ENCODE measurements at places on chromosomes 4 and X.
A peak's percentile ranks its signal among the peaks of the same experiment; 100 is the strongest.

GRCh38 chr4:123127875-123128274 lies 205.5 kb upstream of the NUDT6 start:
- DNase-seq: no peak

GRCh38 chr4:2624782-2625530 lies 88.5 kb downstream of the FAM193A start:
- DNase-seq: no peak

GRCh38 chr4:76208005-76208765 lies 5.4 kb downstream of the SCARB2 start:
- no peak for DNase-seq

DNA sequence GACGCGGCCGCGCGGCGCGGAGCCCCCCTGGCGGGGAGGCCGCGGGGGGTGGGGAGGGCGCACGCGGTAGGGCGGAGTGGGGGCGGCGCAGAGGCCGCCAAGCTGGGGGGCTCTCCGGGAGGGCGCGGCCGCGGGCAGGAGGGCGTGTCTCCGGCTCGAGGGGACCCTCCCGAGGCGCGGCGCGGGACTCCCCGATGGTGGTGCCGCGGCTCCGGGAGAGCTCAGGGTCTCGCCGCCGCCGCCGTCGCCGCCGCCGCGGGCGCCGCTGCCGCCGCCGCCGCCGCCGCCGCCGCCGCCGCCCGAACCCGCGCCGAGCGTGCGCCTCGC lies 165 bp upstream of the PTCHD1 start:
- no peak for DNase-seq

GRCh38 chr4:152156442-152156841 lies 379.4 kb downstream of the FBXW7 start:
- no peak for DNase-seq

DNA sequence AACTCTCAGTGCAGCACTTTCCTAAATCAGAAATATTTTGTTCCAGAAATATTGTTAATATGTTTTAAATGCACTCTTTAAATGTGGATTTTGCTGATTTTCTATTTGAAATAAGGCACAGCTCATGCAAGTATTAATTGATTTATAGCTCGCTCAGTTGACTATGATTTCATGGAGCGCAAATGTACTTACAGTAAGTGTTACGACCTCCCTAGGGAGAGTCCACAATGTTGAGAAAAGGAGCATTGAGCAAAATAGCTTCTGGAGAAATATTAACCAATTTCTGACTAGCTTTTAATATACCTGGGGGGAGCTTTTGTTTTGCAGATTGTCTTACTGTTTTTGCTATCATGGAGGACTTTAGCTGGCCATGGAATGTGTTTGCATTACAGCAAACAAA lies 1687.5 kb downstream of the STIM2 start:
- DNase-seq: no peak

DNA sequence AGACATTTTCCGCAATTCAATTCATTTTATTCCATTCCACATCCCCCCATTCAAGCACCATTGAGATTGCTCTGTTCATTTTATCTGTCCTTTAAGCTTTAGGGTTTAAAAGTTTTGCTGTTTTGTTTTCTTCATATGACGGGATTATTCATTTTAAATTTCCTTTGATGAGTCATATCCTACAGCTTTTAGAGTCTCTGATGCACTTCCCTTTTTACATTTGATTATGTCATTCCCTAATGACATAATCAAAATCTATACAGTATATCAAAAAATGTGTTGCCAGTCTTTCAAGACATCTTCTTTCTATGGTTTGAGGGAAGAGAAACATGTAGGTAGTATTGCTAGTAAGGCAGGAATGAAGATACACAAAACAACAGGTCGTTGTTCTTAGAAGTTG lies 456.3 kb downstream of the PDGFC start:
- DNase-seq: no peak

- DNase-seq: peak; percentile 57
These were observed 51.2 kb upstream of the CHRNA9 start for GRCh38 chr4:40283968-40284367.

DNA sequence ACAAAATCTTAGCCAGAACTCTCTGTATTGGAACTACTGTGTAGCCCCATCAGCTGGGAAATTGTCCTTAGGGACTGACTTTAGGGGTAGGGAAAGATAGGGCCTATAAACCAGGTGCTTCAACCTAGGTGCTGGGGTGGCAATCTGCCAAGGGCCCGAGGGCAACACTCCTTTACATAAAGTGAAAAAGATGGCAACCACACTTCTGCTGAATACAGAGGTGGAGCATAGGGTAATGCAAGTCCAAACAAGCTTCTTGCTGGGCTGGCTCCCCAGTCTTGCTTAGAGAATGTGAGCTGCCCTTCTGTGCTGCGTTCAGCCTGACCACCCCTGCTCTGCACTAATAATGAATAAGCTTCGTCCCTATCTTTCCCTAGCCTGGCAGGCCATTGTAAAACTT lies 9.8 kb downstream of the ZBTB33 start:
- DNase-seq: no peak

DNA sequence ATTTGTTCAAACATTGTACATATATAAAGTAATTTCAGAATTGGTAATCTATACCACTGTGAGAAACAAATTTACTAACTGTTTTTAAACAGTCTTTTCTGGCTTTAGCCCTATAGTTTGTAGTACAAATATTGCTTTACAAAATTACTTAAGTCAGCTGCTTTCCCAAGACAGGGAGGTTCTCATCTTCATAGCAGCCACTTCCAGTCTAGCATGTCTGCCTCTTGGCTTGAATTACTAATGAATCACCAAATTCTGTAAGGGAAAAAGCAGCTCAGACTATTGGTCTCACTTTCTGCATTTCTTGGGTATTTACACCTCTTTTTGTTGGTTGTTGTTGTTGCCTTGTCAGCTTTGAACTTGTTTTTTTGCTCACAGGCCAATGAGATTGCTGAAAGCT lies 187.2 kb downstream of the NPFFR2 start:
- DNase-seq: no peak

GRCh38 chr4:69848028-69848427 lies 11.9 kb downstream of the SULT1E1 start:
- DNase-seq: no peak

- DNase-seq: no peak
These were observed 4.0 kb upstream of the PDGFRA start for GRCh38 chr4:54224996-54225597.

GRCh38 chr4:54525602-54526001 lies 132.2 kb upstream of the KIT start:
- no peak for DNase-seq

GRCh38 chr4:41611881-41612871 lies 74.2 kb downstream of the LIMCH1 start:
- DNase-seq: no peak

- DNase-seq: no peak
These were observed 532.8 kb downstream of the IL15 start for GRCh38 chr4:142169216-142169615.

- DNase-seq: no peak
These were observed 1370.3 kb downstream of the FAM133A start for GRCh38 chrX:95044331-95044730.

- no peak for DNase-seq
These were observed 91.6 kb upstream of the PLAC1 start for GRCh38 chrX:134749706-134750445.

- DNase-seq: no peak
These were observed 101.4 kb downstream of the ARHGAP10 start for GRCh38 chr4:147833254-147833653.

DNA sequence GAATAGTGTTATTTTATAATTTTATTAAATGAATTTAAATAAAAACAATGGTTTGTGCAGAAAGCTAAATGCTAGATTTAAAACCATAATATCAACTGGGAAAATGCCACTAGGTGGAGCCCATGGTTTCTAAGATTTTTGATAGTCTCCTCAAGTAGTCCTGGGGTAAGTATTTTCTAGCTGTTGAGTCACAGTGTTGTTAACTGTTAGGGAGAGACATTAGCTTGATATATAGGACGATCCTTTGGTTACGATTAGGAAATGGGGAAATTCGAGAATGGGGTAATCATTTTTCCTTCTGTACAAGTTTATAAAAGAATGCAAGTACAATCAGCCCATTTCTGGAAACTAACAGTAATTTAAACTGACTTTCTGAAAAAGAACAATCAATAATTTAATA lies 378.4 kb downstream of the ANKRD50 start:
- DNase-seq: no peak

- no peak for DNase-seq
These were observed 234.0 kb upstream of the SLIT2 start for GRCh38 chr4:20017777-20018115.

- DNase-seq: no peak
These were observed 133.4 kb upstream of the NAP1L5 start for GRCh38 chr4:88831031-88831430.

DNA sequence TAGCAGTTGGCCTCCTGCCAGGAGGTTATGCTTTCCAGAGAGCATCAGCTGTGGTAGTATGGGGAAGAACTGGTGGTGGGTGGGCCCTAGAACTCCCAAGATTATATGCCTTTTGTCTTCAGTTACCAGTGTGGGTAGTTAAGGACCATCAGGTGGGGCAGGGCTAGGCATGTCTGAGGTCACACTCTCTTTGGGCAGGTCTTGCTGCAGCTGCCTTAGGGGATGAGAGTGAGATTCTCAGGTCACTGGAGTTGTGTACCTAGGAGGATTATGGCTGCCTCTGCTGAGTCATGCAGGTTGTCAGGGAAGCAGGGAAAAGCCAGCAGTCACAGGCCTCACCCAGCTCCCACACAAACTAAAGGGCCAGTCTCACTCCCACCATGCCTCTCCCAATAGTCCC lies 172.9 kb upstream of the GYPA start:
- DNase-seq: no peak

GRCh38 chr4:94841864-94842221 lies 84.1 kb downstream of the BMPR1B start:
- DNase-seq: no peak

DNA sequence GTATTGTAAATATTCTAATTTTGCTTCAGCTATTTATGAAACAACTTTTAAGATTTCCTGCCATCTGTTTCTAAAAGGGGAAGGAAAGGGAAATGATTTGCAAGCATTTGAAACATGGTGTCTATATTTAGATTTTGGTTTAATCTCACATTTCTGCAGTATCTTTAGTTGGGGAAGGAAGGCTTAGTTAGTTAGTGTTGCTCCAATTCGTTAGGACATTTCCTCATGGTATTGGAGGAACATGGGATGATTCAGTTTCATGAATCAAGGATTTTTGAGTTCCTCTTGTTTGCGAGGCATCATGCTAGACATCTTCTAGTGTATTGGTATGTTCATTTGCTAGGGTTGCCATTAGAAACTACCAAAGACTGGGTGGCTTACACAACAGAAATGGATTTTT lies 20.5 kb upstream of the TMEM192 start:
- DNase-seq: no peak

DNA sequence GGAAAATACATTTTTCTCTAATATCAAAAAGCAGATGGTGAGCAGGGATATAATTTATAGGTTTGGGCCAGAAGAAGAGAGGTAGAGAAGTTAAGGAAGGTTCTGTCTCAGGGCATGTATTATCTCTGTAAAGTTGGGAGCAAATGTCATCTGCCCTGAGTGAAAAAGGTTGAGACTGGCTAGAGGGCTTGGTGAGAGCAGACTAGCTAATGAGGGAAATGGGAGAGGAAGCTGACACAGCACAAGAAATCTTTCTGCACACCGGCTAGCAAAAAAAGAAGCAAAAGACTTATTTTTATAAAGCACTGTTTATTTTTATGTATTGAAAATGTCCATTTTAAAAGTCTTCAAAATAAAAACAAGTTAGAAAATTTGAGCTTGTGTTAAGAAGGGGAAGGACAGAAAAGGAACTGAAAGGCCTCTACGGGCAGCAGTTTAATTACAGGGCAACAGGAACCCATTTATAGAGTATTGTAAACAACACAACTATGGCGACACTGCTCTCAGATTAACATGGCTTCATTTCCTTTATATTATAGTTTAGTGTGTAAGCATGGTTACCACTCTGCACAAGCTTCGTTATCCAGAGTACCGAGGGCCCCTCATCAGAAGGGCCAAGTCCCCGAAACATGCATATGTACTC lies 17.4 kb downstream of the CD40LG start:
- DNase-seq: no peak

DNA sequence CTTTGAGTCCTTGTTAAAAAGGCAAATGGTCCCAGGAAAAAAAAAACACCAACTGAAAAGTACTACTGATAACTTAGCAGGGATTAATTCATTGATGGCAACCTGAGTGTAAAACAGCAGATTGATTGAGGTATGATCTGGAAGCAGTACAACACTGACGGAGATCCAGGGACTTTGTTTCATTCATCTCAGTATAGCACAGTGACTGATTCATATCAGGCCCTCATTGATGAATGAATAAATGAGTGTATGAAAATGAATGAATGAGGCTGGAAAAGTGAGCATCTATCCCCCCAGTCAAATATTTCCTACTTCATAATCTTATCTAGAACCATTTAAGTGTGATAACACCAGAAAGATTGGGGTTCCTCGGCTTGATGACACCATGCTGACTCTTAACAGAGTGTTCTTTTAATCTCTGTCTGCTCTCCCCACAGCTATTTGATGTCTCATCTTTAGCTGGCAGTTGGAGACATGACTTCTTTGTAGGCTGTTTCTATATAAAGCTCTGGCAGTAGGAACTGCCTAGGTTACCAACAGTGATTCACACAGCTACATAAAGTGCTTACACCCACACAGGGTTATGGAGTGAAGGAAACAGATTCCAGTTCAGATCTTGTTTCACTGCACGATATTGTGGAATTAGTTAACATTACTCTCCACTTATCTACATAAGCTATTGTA lies 18.6 kb upstream of the RNF128 start:
- no peak for DNase-seq

DNA sequence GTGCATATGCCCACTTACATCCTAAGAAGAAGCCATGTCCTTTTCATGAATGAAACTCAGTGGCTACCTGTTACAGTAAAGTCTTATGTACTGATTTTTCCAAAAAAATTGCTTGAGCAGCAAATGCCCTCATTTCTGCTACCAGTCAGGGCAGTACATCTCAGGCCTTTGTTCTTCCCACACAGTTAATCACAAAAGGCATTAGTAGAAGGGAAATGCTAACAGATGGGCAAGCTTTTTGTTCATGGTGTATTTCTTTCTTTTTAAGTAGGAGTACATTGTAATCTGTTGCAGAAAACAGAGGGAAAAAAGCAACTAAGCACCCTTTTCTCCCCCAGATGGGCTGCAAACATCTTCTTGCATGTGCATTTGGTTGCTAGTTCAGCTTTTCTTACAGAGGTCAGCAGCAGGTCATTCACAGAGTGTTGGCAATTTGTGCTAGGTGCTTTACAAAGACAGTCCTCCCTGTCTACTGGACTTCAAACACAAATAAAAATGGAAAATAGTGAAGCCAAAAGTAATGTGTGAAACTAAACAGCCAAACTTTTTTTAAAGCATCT lies 373.4 kb downstream of the PRDM5 start:
- DNase-seq: no peak
